CD8-positive, alpha-beta memory T cell (primary cell): ENCODE measurements at places on chromosomes 7 and 10.

GRCh38 chr7:55251911-55252310 lies 113.2 kb upstream of the LANCL2 start:
- no peak for DNase-seq

- DNase-seq = no peak
Observed at GRCh38 chr10:99369551-99369950, 40.4 kb downstream of the CNNM1 start.

DNA sequence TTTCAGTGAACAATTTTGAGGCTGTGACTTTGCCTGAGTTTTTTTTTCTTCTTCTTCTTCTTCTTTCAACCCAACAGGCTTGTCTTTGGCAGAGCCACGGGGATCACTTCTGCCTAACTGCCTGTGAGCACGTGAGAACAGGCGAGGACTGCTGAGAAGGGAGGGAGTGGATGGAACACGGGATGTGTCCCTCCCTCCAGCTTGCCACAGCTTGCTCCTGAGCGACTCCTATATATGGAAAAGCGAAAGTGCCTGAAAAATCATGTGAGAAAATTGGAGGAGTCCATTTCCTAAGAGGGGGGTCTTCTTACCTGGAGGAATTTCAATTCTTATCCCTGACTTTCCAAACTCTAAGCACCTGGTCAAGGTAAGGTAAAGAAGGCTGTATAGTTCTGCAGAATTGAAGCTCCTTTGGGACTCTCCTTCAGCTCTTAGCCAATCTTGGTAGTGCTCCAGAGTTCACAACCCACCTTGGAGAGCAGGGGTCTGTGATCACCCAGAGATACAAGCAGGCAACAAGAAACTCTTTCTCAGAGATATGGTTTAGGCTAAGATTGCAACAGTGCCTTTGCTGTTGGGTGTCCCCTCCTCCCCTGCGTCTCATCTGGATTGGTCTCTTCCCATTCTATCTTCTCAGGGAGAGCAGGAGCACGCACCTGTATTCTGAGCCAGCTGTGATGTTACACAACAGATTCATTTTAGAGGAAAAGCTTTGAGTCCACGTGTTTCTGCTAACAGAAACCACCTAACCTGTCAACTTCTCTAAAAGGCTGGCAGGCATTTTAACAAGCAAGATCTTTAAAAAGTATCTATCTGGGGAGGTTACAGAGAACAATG lies at the start of gene MAT1A:
TSS of gene MAT1A (minus strand) at position 208 of the 837 bp plus-strand sequence. CDS start 235 bp downstream, outside the sequence.
- no peak for DNase-seq

DNA sequence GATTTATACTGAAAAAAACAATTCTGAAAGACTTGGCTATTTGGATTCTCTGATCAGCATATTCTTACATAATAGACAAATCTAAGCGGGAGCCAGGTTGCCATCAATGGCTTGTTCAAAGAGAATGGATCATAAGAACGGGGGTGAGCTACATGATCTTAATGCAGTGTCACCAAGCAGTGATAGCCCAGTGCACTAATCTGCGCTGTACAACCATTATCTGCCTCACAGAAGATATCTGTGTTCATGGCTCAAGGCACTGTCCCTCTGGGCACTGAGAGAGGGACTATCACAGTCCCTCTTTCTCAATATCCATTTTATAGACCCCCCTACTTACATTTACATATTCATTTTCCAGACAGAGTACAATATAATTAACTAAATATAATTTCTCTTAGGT lies 22.9 kb upstream of the PRKAR2B start:
- no peak for DNase-seq

- DNase-seq = no peak
Observed at GRCh38 chr7:20741801-20742200, 44.9 kb downstream of the SP8 start.

- DNase-seq = no peak
Observed at GRCh38 chr10:103786020-103786419, 69.4 kb downstream of the SH3PXD2A start.

GRCh38 chr7:52656098-52656497 lies 379.3 kb upstream of the POM121L12 start:
- DNase-seq = no peak

- DNase-seq = no peak
Observed at GRCh38 chr10:73585327-73585726, 5.8 kb downstream of the USP54 start.

GRCh38 chr10:4651404-4652037 lies 174.5 kb upstream of the AKR1E2 start:
- no peak for DNase-seq

- DNase-seq = no peak
Observed at GRCh38 chr10:29765330-29765729, 130.6 kb upstream of the SVIL start.

DNA sequence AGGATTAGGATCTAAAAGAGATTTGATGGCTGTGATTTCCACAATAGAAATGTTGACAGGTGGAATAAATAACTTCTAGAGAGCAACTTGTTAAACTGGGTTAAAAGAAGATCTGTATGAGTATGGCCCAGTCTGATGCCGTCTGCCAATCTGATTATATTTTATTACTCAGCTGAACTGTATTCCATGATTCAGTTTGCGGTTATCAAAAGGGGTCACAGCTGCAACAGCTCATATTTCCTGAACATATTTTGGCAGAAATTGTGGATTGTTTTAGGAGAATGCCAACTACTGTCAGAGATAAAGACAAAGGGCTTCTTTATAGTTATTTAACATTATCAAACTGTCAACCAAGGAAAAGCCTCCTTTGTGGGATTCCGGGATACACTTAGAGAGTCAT lies 244.8 kb upstream of the MINDY3 start:
- DNase-seq = no peak

- no peak for DNase-seq
Observed at GRCh38 chr7:137691566-137691965, 155.2 kb downstream of the DGKI start.

GRCh38 chr7:103824251-103824650 lies 165.2 kb downstream of the RELN start:
- no peak for DNase-seq

- no peak for DNase-seq
Observed at GRCh38 chr7:106770191-106770590, 94.9 kb upstream of the PIK3CG start.

GRCh38 chr10:130188195-130189175 lies 52.3 kb downstream of the GLRX3 start:
- DNase-seq = no peak
